ENCODE measurements at places on chromosomes 3 and 15.

- DNase-seq = peak; percentile 60
Measured at GRCh38 chr15:78859971-78860719, 12.5 kb upstream of the MORF4L1 start.

DNA sequence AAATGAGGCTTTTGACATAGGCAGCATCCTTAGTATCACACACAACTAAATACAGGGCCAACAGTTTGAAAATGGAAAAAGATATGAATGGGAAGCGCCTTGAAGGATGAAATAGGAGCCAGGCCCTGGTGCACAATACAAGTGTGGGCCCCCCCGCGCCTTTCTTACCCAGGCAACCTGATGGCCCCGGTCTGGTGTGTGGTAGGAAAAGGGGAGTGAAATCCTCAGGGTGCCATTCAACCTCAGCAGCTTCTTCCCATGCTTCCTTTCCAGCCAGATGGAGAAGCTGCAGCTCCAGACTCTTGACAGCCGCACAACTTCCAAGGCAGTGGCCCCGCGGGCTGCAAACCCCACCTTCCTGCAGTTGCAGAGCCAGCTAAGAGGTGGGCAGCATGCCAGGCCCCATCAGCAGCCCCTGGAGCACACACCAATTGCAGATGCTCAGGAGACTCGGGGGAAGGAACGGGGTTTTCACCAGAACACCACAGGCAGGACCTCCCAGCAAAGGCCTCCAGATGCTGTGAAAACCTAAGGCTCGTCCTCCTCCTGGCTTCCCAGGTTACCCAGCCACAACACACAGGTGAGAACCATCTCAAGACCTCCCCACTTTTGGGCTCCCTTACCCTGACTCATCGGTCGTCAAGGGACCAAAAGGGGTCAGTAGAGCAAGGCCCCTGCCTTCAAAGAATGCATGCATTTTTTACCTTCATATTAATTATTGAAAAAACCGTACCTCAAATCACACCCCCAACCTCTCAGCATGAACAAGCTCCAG is 101.6 kb downstream of the CPN2 start:
- no peak for DNase-seq

GRCh38 chr3:34155666-34156065 is 357.2 kb downstream of the PDCD6IP start:
- no peak for DNase-seq

DNA sequence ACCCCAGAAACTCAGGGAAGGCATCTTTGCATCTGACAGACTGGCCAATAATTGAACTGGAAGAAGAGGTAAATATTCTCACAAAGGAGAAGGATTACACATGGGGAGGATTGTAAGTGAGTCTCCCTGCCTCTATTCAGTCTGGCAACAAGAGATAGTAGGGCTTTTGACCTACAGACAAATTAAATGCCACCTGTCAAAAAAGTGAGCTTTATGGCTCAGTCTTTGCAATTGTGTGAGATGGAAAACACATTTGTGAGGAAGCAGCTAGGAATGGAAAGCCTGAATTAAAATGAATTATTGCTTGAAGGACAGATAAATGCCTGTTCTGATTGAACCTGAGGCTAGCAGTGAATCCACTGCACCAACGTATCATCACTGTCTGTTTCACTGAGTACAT is 173.3 kb upstream of the GOLIM4 start:
- DNase-seq = no peak

DNA sequence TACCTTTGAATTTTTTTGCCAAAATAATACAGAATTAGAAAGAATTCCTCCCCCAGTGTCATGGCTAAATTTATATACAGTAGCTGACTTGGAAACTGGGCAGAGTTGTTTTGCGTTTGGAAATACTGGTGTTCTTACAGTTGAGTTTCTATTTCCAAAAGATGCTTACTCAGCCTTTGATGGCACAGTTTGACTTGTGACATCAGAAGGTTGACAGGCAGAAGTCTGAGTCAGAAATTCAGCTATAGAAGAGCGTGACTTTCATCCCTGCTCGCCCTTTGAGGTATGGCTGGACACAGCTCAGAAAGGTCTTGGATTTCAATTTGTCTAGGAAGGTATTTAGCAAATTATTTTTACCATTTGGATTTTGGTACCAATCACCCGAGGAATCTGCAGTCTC is 175.8 kb downstream of the VGLL4 start:
- DNase-seq = no peak

- DNase-seq = no peak
Measured at GRCh38 chr3:9879830-9880549, at the start of gene CIDEC. Gene CIDEC (minus strand): TSS chr3:9880253. CDS start chr3:9878486, 1,767 bp downstream.

DNA sequence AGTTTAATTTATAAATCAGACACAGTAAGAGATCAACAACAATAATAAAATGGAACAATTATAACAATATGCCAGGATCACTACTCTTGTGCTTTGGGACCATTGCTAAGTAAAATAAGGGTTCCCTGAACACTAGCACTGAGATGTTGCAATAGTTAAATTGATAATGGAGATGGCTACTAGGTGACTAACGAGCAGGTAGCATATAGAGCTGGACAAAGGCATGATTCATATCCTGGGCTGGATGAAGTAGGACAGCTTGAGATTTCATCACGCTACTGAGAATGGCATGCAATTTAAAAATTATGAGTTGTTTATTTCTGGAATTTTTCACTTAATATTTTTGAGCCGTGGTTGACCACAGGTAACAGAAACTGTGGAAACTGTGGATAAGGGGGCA is 20.7 kb upstream of the MYZAP start:
- no peak for DNase-seq

DNA sequence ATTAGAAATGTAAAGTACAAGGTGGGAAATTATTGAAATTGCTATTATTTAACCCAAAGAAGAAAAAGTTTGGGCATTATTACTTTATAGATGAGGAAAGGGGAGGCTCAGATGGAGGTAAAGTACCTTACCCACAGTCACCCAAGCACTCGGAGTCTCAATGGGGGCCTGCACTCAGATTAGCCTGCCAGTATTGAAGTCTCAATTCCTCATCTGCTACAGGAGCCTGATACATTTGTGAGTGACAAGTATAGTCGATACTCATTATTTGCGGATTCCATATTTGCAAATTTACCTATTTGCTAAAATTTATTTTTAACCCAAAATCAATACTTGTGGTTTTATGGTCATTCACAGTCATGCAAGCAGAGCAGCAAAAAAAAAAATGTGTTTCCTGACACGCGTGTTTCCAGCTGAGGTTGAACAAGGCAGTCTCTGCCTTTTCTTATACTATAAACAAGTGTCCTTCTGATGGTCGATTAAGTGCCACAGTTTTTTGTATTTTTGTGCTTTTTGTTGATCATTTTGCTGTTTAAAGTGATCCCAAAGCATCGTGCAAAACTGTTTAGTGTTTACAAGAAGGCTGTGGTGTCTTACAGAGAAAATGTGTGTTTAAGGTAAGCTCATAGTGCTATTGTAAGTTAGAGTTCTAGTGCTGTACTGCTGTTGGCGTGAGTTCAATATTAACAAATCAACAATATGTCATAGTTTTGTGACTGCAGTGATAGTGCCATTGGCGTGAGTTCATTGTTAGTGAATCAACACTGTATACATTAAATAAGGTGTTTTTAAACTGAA is 48.0 kb downstream of the ARHGEF26 start:
- no peak for DNase-seq

GRCh38 chr3:59660376-59660775 is 610.6 kb upstream of the CFAP20DC start:
- DNase-seq = no peak

DNA sequence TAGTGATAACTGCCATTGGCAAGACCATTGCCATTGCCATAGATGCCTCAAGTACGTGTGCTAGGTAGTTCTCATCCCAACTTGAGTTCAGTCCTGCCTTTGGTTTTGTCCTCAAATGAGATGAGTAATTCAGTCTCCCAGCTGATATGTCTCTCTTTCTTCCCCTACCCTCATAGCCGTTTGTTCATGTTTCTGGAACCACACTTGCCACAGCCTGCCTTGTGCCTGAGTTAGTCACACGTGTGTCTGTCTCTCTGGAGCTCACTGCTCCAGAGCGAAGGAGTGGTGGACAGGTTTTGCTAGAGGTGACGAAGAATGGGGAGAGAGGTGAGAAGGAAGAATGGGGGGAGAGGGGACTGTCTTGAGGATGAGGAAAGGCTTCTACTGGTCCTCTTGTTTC is 88.0 kb upstream of the IGF1R start:
- no peak for DNase-seq

DNA sequence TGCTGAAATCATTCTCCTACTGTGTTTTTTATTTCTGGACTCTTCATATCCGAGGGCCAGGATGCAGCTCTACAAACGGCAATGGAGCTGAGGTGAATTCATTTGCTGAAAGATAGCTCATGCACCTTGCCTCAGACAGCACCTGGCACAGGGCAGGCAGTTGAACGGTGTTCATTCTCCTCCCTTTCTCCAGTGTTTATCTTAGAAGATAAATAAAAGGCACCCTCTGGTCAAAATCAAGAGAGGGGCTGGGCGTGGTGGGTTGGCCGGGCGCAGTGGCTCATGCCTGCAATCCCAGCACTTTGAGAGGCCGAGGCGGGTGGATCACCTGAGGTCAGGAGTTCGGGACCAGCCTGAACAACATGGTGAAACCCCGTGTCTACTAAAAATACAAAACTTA is 79.3 kb upstream of the LMOD3 start:
- no peak for DNase-seq

DNA sequence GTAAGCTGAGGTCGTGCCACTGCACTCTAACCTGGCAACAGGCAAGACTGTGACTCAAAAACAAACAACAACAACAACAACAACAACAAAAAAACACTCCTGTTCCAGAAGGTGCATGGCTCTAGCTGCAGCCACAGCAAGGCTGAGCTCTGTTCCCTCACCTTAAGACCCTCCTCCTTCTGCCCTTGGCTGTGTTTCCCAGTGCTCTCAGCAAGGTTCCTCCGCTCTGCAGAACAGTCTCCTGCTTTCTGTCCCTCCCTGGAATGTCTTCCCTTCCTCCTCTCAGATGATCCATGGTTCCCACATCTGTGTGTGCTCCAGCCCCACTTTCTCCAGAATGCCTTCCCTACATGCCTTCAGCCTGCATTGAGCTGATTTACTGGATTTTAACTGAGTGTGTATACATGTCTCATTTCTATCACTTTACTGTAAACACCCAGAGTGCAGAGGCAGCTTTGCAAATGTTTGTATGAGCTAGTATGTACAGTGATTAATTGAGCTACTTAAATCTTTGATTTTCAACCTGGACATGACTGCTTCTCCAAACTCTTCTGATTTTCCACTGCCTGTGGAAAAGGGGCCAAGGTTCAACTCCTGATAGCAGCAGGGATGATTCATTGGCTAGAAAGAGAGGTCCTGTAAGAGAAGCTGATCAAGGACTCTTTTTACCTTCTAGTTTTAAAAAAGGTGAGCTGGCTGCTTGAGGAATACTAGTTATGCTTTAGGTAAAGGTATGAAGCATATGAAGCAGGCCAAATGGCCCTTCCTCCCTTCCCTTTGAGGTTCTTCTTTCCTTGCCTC is 14.7 kb downstream of the ANKUB1 start:
- no peak for DNase-seq

DNA sequence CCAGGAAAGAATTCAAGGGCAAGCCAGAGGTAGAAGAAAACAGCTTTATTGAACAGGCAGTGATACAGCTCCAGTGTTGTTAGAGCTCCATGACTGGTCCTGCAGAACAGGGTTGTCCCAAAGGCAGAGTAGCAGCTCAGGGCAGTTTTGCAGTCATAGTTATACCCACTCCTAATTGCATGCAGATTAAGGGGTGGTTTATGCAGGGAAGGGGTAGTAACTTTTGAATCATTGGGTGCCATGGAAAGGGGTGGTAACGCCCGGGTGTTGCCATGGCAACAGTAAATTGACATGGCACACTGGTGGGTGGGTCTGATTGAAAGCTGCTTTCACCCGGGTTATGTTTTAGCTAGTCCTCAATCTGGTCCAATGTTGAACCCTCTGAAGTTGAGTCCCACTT is 9.7 kb upstream of the RAB6B start:
- DNase-seq = no peak

- DNase-seq = no peak
Measured at GRCh38 chr15:74454764-74455500, 6.0 kb downstream of the UBL7 start.

DNA sequence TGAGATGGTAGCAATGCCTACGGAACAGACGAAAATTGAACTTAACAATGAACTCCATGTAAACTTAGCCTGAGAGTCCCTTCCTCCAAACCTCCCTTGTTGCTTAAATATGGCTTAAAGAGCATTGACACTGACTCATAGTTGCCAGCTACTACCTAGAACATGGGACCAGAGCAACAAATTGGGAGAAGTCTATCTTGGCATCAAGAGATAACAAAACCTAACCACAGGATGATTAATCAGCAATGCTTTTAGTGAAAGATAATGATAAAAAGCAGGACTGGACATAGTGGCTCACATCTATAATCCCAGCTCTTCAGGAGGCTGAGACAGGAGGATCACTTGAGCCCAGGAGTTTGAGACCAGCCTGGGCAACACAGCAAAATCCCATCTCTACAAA is 117.8 kb upstream of the MNS1 start:
- no peak for DNase-seq

DNA sequence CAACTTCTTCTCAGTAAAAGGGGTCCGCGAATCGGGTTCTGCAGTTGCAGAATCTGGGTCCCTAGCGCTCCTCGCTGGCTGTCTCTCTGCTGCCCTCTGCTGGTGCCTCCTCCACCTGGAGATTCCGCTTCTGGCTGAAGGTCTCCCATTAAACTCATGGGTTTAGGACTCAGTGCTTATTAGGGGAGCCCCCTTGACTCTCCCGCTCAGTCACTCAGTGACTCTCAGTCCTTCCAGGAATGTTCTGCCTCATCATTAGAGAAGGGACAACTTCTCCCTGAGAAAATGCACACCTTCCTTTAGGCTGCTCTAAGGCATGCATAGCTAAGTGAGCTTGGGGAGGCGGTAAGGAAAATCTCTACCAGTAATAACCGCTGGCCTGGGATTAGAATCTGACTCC is 7.1 kb downstream of the CPN2 start:
- peak; percentile 44 for DNase-seq

DNA sequence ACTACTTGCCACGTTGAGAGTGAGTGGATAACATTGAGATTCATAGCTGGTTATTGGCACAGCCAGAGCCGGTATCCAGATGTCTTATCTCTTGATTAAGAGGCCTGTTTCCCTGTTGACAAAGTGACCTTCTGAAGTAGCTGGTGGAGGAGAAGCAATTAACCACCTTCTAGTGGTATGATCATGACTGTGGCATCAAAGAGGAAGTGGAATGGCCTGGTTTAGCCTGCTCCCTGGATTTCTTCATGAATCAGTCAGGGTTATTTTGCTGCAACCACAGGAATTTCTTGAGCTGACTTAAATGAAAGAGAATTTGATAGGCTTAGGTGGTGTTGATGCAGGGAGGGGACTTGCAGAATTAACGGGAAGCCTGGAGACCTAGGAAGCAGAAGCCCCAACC is 398.3 kb downstream of the MFSD1 start:
- no peak for DNase-seq

DNA sequence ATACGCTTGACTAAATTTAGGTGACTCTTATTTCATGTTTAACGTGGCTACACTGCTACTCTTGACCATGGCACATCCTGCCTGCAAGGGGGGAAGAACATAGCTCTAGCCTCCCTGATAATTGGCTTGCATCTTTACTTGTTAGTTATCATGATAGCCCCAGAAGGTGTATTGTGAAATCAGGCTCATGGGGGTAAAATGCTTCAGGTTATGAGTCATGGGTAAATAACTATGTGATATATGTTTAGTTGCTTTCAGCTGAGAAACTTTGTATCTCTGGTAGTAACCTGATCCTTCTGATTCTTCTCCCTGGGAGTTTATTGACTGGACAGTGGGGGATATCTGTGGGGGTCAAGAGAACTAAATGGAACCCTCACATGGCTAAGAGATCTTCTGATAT is 660.8 kb upstream of the UBE2E2 start:
- no peak for DNase-seq

Data from spinal cord (tissue), 10 donors.